Upper lobe of left lung (tissue), 6 donors: ENCODE measurements at places on chromosomes 12 and 14. TPM values are rescaled to one million over a fixed set of nuclear protein-coding genes. Genes with fewer than 3 reads are reported as not detected.

DNA sequence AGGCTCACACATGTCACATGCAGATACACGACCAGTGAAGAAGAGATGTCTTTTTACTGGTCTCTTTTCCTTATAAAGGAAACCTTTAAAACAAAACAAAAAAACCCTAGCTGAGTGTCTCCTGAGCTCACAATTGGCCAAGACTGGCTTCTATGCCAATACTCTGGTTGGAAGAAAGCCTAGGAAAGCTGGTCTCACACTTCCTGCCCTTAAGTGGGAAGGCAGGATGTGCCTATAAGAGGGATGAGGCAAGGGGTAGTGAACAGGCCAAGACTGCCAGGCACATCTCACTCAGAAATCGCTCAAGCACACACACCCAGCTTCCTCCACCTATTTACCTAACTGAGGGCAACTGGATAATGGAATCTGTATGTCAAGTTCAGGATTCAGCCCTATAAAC, 50.0 kb downstream of the SOCS2 start:
- no peak for DNase-seq
- no peaks in the 10 kb centered on the region for H3K36me3 ChIP-seq
- no peaks in the 10 kb centered on the region for H3K27me3 ChIP-seq
- H3K4me3 ChIP-seq, result no peak overlapping the region
- no peaks in the 10 kb centered on the region for H3K4me1 ChIP-seq

- no peaks in the 10 kb centered on the region for H3K36me3 ChIP-seq
- H3K4me3 ChIP-seq, result peak overlapping the region; percentile 55
- DNase-seq, result peak; percentile 76
- peaks cover 37% of the 10 kb centered on the region for H3K4me1 ChIP-seq
Observed at GRCh38 chr14:68815298-68816182, 22.7 kb upstream of the ZFP36L1 start.

- H3K27me3 ChIP-seq, result no peaks in the 10 kb centered on the region
- no peak for DNase-seq
- H3K36me3 ChIP-seq, result no peaks in the 10 kb centered on the region
- H3K4me3 ChIP-seq, result no peak overlapping the region
- peaks cover 55% of the 10 kb centered on the region for H3K4me1 ChIP-seq
Observed at GRCh38 chr14:68961781-68962584, 17.1 kb downstream of the ACTN1 start.

DNA sequence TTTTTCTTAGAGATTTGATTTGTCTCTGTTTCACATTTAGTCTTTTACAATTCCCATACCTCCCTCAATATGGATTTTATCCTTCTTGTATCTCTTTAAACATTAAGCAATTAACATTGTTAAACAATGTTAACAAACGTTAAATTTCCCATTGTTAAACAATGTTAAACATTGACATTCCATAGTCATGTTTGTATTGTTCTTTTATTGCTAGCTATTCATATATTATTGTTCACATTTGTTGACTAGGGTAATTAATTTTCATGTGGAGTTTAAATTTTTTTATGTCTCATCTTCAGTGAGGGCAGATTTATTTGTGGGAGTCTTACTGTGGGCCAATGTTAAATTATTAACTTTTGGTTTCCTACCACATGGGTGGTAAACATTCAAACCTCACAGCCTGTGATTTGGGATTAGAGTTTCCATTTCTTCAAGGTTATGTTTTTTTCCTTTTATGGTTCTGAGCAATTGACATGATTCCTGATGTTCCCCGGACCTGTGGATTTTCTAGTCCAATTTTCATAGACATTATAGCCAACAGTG, 294.3 kb downstream of the ALG10B start:
- H3K27ac ChIP-seq, result no peak overlapping the region
- no peaks in the 10 kb centered on the region for H3K36me3 ChIP-seq
- H3K4me1 ChIP-seq, result no peaks in the 10 kb centered on the region
- no peaks in the 10 kb centered on the region for H3K27me3 ChIP-seq

Gene AHNAK2
- total RNA-seq, result 19.8 TPM

DNA sequence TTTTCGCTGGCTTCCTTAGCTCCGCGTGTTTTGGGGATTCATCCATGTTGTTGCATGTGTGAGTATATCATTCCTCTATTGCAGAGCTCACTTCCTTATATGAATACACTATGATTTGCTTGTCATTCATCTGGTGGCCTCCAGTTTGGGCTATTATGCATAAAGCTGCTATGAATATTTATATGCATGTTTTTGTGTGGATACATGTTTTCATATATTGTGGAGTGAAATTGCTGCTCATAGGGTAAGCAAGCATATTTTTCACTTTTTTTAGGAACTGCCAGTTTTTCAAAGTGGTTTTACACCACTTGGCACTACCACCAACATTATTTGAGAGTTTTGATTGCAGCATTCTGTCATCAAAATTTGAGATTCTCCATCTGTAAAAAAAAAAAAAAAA, 190.0 kb downstream of the TMEM132C start:
- no peak for DNase-seq
- H3K27ac ChIP-seq, result no peak overlapping the region
- H3K27me3 ChIP-seq, result no peaks in the 10 kb centered on the region
- H3K36me3 ChIP-seq, result no peaks in the 10 kb centered on the region
- no peaks in the 10 kb centered on the region for H3K4me1 ChIP-seq

DNA sequence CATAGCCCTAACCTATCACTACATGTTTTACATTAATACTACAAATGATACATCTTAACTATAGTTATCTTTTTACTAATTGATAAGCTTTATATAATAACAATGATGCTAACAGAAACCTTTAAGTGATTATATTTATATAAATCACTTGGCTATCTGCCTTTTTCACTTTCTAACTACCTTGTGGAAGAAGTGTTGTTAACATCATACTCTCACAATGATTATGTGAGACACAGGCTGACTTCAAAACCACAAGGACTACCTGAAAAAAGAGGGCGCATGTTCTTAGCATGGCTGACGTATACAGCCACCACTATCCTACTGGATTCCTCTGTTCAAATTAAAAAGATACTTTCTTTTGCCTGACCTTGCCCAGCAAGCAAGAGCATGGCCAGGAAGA, 135.3 kb upstream of the SOX5 start:
- no peaks in the 10 kb centered on the region for H3K27me3 ChIP-seq
- no peak overlapping the region for H3K4me3 ChIP-seq
- no peaks in the 10 kb centered on the region for H3K4me1 ChIP-seq
- no peak for DNase-seq
- no peaks in the 10 kb centered on the region for H3K36me3 ChIP-seq

Gene IGFBP6
- 44.4 TPM for total RNA-seq

DNA sequence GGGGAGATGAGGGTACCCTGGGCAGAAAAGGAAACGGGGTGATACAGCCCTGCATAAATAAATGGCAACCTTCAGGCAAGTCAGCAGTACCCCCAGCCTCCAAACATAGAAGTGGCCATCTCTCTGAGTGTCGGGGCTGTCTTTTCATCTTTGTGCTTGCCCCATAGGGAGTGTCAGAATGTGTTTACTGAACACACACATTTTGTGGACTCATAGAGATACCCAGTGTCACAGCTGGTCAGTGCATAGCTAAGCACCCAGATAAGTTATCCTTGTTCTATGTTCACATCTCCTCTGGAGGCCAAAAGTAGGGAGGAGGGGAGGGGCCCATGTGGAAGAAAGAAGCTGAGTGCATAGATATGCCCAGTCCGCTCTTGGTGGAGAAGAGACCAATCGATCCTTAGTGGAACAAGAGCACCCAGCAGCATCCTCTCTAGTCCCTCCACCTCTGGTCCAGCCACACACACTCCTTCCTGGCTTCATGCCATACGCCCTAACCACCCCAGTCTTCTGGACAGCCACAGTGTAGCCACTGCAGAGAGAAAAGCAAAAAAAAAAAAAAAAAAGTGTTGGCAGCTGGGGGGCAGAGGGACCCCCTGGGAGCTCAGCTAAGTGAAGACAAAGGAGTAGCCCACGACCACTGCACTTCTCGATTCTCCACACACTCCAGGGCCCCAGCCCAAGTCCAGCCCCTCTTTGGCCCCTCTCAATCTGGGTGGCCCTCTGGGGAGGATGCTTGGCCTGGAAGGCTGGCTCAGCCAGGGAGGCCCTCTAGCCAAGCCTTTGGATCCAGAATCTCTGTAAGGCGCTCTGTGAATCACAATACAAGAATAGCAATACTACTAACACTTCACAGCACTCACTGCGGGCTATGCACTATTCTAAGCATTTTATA, 2.6 kb downstream of the ITGA7 start:
- no peaks in the 10 kb centered on the region for H3K36me3 ChIP-seq
- no peak overlapping the region for H3K27ac ChIP-seq
- H3K4me1 ChIP-seq, result peaks cover 24% of the 10 kb centered on the region
- no peak for DNase-seq
- no peak overlapping the region for H3K4me3 ChIP-seq
- H3K27me3 ChIP-seq, result no peaks in the 10 kb centered on the region

Gene SERPINA10
- 0.10 TPM for total RNA-seq

DNA sequence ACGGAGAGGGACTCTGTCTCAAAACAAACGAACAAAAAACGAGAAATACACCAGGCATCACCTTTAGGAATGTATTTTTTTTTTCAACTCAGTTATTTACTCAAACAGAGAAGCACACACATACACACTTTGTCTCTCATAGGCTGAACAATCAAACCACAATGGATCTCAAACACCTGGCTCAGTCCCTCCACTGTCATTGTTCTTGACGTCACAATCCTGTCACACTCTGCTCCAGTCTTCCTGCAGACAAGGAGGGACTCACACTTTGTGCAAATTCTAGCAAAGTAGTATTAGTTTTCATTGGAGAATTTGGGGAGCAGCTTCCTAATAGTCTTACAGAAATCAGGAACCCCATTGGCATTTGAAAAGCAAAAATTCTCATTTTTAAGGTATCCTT, 727.8 kb downstream of the BCL11B start:
- no peaks in the 10 kb centered on the region for H3K36me3 ChIP-seq
- no peak overlapping the region for H3K4me3 ChIP-seq
- H3K27ac ChIP-seq, result no peak overlapping the region

DNA sequence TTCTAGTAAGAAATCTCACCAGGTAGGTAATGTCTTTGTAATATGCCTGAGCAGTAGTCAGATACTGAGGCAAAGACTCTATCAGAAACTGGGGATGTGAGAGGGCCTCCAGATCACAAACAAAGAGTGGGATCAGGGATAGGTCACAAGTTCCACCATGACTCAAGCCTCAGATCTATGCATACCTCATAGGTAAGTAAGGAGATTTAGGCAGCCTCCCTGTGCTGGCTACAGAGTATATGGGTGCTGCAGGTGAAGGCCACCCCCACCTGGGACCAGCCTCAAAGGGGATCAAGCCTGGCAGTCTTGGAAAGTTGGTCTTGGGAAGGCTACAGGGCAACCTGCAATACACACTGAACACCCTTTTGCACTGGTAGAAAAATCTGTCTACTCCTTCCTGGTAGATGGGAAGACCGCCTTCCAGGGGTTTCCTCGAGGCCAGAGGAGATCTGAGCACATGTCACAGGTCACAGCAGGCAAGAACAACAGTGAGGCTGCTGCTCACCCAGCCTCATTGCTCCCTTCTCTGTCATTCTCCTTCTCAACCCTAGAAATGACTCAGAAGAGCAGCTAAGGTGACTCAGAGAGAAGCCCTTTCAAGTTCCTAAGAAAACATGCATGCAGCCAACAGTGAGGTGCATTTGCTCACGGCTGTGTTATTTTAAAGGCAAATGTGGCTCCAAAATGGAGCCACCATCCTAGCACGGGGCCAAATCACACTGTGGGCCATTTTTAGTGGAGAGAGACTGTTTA, 143.4 kb upstream of the CDKN3 start:
- H3K36me3 ChIP-seq, result no peaks in the 10 kb centered on the region
- no peaks in the 10 kb centered on the region for H3K4me1 ChIP-seq
- no peak overlapping the region for H3K4me3 ChIP-seq
- no peaks in the 10 kb centered on the region for H3K27me3 ChIP-seq

DNA sequence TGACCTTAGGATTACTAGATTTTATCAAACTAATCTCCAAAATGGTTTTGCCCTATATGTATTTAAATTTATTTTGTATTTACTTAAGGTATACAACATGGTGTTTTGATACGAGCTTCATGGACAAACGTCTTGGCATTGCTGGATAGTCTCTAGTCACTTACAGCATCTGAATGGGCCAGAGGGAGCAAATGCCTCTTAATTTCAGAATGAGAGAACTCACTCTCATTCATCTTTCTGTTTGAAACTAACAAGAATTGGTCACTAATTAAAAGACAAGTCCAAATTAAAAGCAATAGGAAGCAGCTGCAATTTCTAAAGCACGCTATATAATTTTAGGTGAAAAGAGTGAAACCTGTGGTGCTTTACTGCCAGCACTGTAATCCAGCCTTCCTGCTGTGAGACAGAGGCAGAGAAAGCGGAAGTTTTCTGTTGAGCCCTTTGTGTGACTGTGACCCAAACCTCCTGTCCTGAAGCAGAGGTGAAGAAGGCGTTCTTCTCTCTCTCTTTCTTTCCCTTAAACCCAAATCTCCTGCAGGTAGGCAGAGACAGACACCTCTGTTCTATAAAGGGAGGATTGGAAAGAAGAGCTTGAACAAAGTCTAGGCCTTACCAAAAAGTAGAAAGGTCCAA, 184.6 kb upstream of the NAV3 start:
- no peak for DNase-seq
- no peaks in the 10 kb centered on the region for H3K27me3 ChIP-seq
- H3K27ac ChIP-seq, result no peak overlapping the region

GRCh38 chr14:52351233-52352060, 37.3 kb downstream of the PTGER2 start:
- H3K27ac ChIP-seq, result peak overlapping the region; percentile 42
- H3K36me3 ChIP-seq, result no peaks in the 10 kb centered on the region
- H3K4me1 ChIP-seq, result peaks cover 18% of the 10 kb centered on the region
- no peaks in the 10 kb centered on the region for H3K27me3 ChIP-seq
- no peak for DNase-seq

GRCh38 chr14:96284008-96284407, 28.0 kb downstream of the BDKRB1 start:
- H3K36me3 ChIP-seq, result peaks cover 12% of the 10 kb centered on the region
- H3K4me1 ChIP-seq, result no peaks in the 10 kb centered on the region
- H3K4me3 ChIP-seq, result no peak overlapping the region
- H3K27ac ChIP-seq, result no peak overlapping the region
- H3K27me3 ChIP-seq, result no peaks in the 10 kb centered on the region

DNA sequence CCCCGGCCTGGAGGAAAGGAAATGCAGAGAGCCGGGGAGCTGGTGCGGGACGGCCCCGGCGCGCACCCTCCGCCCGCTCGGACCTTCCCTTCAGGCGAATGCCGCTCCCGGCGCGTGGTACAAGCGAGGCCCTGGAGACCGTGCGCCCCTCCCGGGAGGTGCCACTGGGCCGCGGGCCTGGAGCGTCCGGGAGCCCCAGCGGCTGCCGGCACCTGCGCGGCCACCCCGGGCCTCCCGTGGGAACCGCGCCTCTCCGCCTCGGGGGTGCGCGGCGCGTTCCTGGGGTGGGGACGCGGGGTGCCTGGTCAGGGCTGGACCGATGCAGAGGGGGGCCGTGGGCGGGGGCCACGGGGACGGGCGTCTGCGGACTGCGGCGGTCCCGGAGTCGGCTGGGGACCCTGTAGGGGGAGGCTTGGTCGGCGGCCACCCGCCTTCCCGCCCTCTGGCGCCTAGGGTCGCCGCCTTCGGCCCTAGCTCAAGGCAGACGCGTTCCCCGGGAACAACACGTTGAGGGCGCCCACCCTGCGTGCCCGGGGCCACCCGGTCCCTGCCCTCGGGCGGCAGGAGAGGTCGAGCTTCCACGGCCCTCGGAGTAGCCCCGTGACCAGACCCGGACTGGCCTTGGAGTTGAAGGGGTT, 599 bp downstream of the PAPLN start:
- peak overlapping the region; percentile 50 for H3K27ac ChIP-seq
- no peak for DNase-seq
- H3K4me1 ChIP-seq, result peaks cover 48% of the 10 kb centered on the region
- no peaks in the 10 kb centered on the region for H3K27me3 ChIP-seq
- peak overlapping the region; percentile 4 for H3K4me3 ChIP-seq
- H3K36me3 ChIP-seq, result no peaks in the 10 kb centered on the region
